ENCODE measurements at places on chromosomes 12 and 14.

GRCh38 chr12:92078167-92079053, 67.2 kb downstream of the BTG1 start:
- DNase-seq = no peak

DNA sequence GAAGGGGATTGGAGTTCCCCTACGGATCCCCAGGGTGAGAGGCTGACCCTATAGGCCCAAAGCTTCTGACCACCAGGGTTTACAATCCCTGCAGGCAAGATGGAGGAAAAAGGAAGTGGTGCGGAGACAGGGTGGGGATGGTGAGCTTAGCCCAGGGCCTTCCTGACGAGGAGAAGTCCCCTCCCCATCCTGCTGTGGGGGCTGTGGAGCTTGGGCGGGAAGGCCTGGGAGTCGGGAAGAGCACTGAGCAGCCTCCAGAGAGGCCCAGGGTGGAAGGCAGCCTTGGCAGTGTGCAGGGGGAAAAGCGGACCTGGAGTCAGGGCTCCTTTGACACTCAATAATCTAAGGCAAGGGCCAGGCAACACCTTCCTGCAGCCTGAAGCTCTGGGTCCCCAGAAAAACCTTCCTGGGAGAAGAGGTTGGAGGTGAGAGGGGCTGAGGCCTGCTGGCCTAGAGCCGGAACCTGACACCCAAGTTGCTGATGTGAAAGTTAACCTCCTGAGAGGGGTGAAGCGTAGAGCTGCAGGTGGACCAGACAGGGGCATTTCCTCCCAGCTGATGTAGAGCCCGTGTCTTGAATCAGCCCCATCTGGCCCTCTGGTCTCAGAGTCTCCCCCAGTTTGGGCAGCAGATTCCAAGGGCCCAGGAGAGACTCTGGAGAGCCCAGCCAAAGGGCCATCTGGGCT, 6.0 kb downstream of the HDAC7 start:
- DNase-seq = no peak

DNA sequence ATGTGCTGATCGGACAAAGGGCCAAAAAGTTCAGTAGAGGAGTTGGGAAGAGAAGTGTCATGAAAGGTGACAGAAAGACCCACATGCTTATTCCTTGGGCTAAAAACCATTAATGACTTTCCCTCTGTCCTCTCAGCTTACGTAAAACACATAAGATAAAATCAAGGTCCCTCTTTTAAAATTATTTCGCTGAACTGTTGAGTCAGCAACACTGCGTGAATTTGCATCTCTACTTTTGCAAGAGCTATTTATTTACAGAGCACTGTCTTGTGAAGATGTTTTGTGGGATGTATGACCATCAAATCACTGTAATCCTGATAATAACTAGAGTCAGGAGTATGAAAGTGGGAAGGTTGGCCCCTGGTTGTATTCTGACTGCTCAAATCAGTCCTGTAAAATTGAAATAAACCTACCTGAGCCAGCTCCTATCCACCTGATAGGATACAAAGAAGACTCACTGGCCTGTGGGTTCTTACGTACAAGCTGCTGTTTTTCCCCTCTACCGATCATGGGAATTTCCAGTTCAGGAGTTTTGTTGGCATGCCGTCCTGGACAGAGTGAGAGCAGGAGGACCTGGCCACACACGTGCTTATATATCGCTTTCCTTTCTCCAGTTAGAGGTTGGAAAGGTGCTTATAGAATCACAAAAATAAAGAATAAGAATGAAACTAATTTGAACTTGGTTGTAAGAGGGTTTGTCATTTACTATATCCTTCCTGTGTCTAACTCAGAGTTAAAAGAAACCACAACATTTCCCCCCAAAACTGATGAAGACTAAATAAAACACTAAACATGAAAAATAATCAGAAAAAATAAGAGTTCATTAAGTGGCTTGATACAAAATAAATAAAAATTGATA, 42.9 kb downstream of the IFNG-AS1 start:
- no peak for DNase-seq

- DNase-seq = no peak
These were observed 24.3 kb downstream of the MOAP1 start for GRCh38 chr14:93160353-93160801.

- DNase-seq = no peak
These were observed 63.9 kb downstream of the NAV3 start for GRCh38 chr12:77894556-77894955.

GRCh38 chr12:14326699-14327098, 38.8 kb upstream of the ATF7IP start:
- no peak for DNase-seq

DNA sequence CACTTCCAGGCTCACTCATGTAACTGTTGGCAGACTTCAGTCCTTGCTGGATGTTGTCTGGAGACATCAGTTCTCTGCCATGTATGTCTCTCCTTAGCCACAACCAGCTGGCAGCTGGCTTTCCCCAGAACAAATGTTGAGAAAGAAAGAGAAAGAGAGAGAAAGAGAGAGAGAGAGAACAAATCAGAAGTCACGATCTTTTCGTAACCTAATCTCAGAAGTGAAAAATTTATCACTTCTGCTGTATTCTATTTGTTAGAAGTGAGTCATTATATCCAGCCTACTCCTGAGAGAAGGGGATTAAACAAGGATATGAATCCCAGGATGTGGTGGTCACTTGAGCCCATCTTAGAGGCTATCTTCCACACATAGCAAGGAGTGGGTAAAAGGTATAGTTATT, 101.2 kb downstream of the BTG1 start:
- DNase-seq = no peak

DNA sequence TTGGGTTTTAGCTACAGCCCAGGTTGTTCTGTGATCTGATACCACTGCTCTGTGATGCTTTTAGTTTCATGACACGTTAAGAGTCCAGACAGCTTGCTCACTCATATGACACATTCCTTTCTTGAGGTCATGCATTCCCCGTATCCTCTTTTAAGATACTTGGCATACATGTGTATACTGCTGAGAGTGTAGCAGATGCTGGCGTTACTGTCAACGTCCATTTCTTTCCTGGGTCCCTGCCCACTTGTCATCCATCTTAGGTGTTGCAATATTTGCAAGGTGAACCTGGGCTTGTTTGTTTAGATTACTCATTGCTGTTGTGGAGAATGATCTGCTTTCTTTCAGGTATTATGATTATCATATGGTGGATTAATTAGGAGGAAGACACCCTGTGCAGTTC, 9.1 kb upstream of the EMP1 start:
- no peak for DNase-seq

GRCh38 chr12:75890141-75890540, 141.4 kb downstream of the PHLDA1 start:
- DNase-seq = no peak

GRCh38 chr12:116620492-116621191, 61.5 kb downstream of the MAP1LC3B2 start:
- DNase-seq = no peak

DNA sequence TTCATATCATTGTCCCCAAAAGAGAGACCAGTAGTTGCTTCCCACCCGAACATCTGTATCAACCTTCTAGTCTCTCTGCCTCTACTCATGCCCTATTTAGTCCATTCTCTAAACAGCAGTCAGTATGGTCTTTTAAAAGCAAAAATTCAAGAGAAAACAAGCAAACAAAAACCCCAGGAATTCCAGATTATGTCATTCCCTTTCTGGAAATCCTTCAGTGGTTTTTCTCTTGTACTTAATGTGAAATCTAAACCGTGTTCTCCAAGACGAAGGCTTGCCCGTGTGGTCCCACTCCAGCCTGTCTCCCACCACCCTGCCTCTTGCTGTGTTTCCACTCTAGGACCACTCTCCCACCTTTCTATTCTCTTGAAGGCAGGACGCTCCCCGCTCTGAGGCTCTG, 90.8 kb downstream of the TMEM30B start:
- DNase-seq = no peak

DNA sequence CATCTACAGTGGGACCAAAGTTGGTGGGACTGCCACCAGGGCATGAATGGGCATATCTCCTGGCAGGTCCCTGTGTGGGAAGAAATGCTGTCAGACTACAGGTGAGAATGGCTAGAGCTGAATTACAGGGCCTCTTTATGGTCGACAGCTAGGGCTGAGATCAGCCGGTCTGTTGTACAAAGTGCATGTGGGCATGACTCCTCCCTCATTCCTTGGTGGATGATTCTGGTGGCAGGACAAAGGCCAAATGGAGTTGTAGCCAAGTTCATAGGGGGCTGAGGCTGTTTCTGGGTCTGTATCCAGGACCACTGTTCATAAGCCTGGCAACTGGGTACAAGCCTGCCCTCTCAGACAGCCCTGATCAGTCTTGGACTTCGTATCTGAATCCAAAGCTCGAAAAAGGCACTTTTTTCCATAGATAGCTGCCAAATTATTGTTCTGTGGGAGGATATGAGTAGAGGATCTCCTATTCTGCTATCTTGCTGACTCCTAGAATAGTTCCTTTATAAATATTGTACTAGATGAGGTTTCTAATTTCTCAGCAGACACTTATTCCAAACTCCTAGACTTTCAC, 460.8 kb downstream of the TMEM117 start:
- no peak for DNase-seq

DNA sequence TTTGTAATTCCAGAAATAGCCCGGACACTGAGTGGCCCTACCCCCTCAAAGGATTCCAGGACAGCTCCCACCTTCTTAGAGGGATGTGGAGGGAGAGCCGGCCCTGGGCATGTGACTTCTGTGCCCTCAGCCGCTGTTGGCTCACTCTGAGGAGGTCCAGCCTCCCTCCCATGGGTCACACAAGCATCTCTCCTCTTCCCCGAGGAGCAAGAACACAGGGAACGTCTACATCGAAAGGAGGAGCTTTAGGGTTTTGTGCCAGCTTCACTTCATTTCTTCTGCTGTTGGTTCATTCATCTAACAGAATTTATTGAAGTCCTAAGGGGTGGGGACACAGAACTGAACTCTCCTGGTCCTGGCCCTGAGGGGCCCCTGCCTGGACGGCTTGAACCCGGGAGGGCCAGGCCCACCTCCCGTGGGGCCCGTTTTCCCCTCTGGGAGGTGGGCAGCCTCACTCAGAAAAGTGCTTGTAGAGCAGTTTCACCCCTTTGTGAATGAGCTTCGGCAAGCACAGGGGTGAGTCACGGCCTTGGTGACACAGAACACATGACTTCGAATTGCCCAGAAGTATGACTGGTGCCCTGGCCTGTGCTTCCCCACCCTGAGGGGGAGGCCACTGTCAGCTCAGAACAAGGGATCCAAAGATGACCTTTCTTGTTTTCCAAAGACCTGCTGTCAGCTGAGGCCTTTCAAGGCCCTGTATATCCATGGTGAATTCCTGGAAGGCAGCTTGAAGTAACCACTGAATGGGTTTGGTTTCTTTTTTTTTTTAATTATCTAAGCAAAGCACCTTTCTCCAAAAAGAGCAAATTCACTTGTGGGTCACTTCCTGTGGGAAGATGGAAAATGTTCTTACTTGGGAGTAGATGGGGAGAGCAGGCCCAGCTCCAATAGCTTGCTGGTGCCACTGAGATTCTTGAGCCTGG, 39.2 kb downstream of the NFKBIA start:
- no peak for DNase-seq

- DNase-seq = peak; percentile 63
These were observed 3.7 kb downstream of the REM2 start for GRCh38 chr14:22886500-22887259.

DNA sequence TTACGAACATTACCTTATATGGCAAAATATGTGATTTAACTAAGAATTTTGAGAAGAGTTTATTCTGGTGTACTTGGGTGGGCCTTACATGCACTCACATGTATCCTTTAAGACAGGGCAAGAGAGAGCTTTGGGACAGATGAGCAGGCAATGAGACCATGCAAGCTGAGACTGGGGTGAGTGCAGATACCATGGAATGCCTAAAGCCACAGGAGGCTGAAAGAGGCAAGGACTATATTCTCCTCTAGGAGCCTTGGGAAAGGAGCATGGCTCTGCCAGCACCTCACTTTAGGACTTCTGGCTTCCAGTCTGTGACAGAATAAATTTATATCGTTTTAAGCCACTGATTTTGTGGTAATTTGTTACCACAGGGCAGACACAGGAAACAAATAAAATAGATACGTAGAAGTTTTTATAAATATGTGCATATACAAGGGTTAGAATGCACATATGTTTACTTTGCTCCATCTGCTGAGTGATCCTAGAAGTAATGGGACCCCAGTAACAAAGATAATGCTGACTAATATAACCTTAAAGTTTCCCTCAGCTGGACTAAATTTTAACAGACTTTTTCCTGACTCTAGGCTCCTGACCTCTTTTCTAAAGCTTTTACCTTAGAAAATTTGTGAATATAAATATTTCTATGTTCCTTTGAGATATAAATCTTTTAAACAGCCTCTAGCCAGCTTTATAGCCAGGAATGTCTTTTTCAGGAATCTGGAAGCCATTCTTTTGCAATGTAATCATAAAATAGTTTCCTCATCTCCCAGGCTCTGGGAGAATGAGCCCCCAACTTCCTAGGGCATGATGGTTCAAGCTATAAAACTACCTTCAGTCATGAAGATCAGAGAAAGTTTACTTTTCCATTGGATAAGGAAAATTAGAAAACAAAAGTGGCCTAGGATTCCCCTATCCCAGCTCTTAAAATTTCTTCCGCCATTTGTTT, 216.8 kb downstream of the PPFIA2 start:
- DNase-seq = no peak
